HEK293T (cell line): ENCODE measurements at places on chromosomes 7 and 10.

GRCh38 chr7:25777969-25778708 is 373.9 kb upstream of the NFE2L3 start:
- peak; percentile 21 for DNase-seq

GRCh38 chr7:51901489-51901840 is 584.9 kb upstream of the COBL start:
- no peak for DNase-seq

DNA sequence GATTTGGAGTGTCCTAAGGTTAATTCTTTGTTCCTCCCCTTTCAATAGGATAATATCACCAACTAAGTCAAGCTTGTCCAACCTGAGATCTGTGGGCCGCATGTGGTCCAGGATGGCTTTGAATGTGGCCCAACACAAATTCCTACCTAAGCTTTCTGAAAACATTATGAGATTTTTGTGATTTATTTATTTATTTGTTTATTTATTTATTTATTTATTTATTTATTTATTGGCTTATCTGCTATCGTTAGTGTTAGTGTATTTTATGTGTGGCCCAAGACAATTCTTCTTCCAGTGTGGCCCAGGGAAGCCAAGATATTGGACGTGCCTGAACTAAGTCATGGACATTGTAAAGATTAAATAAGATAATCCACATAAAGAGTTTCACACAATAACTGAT is 446.0 kb downstream of the PARD3 start:
- no peak for DNase-seq

DNA sequence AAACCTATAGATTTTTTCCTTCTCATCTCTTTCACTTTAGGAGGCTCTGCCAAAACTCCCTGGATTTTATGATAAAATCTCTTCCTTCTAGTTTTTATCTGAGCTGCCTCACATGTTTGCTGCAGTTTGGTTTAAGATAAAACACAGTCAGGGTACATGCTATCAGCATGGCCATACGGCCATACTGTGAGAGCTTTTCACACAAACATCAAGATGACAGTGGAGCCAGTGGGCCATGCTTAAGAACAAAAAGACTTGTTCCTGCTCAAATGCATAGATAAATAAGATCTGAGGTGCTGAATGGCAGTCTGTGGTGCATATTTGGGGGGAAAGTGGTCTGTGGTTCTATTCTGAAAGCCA is 91.0 kb downstream of the ELMO1 start:
- no peak for DNase-seq

DNA sequence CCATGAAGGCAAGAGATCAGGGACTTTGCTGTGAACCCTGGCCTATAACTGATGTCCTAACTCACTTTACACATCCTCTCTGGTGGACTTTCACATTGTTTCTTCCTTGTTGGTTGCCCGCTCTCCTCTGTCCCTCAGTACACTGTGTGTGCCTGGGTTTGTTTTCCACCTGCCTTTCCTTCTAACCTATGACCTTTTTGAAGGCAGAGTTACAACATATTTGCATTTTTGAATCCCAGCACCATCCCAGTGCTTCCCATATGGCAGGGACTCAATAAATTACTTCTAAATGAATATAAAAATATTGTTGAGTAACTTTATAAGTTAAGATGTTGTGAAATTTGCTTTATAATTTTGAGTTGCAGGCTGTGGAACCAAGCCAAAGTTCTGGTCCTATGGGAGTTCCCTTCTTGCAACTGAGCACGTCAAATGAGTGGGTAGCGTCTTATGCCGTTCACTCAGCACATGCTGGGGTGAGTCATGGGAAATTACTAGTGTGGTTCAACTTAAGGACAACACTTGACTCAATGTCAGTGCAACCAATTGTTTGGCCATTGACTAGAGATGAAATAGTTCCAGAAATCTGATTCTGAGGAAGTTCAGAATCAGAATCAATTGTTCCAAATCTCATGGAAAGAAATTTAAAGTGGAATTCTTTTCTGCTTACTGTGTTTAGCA is 250.9 kb downstream of the TWIST1 start:
- no peak for DNase-seq

DNA sequence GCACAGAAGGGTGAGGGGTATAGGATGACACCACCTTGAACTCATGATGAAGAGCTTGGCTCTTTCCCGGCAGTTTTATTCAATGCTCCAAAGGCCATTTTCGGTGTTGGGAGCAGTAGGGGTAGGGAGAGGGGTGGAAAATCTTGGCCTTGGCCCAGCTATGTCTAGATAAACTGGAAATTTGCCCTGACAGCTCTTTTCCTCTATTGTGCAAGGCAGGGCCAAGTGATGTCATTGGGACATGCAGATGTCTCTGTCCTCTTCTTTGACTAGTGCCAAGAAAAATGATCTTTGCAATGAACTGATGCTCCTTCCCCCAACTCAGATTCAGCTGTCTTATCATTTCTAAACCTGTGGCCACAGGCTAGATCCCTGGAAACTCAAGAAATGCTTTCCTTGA is 27.7 kb upstream of the PRKCQ start:
- DNase-seq: no peak

GRCh38 chr7:30074422-30075030 is 46.3 kb downstream of the PLEKHA8 start:
- peak; percentile 34 for DNase-seq

- DNase-seq: no peak
Measured at GRCh38 chr7:151840088-151840910, 36.6 kb downstream of the PRKAG2 start.

DNA sequence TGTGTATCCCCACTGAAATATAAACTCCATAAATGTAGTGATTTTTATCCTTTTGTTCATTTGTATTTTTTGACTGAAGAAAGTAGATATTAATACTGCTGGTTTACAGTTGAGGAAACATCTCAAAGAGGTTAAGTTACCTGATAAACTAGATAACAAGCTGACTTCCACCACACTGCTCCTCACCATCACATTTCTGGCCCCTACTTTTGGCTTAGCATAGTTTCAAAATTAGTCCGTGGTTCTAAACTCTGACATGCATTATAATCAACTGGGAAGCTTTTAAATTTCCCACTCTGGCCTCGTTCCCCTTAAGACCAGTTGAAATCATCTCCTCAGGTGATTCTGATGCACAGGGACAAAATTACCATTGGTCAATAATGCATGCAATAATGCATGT is 43.5 kb downstream of the ANKIB1 start:
- DNase-seq: no peak

GRCh38 chr7:101216860-101217387 is 457 bp downstream of the PLOD3 start:
- DNase-seq: no peak

GRCh38 chr10:128187788-128188185 is 61.6 kb upstream of the MKI67 start:
- DNase-seq: no peak
